ENCODE measurements at places on chromosomes 5 and 9.
A peak's percentile ranks its signal among the peaks of the same experiment; 100 is the strongest.

DNA sequence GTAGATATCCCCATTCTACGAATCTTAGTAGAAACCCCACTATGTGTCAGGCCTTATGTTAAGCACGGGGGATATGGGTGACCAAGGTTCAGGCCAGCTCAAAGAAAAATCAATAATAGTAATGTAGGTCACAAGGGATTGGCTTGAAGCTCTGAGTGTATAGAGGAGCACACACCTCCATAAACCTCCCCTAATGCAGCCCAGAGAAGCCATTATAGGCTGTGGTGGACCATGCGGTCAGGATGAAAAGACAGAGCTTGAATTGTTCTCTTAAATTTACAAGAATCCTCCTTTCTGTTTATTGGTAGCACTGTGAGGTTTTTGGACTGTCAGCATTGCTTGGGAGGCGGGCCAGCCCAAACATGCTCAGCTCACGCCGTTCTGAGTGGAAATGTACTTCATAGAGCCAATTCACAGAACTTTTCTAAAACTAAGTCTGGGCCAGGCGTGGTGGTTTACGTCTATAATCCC is 9.1 kb downstream of the PDE6A start:
- no peak for DNase-seq

GRCh38 chr5:120991569-120991968 is 527.5 kb downstream of the PRR16 start:
- no peak for DNase-seq

- no peak for DNase-seq
Observed at GRCh38 chr5:138490648-138491283, 25.5 kb downstream of the EGR1 start.

DNA sequence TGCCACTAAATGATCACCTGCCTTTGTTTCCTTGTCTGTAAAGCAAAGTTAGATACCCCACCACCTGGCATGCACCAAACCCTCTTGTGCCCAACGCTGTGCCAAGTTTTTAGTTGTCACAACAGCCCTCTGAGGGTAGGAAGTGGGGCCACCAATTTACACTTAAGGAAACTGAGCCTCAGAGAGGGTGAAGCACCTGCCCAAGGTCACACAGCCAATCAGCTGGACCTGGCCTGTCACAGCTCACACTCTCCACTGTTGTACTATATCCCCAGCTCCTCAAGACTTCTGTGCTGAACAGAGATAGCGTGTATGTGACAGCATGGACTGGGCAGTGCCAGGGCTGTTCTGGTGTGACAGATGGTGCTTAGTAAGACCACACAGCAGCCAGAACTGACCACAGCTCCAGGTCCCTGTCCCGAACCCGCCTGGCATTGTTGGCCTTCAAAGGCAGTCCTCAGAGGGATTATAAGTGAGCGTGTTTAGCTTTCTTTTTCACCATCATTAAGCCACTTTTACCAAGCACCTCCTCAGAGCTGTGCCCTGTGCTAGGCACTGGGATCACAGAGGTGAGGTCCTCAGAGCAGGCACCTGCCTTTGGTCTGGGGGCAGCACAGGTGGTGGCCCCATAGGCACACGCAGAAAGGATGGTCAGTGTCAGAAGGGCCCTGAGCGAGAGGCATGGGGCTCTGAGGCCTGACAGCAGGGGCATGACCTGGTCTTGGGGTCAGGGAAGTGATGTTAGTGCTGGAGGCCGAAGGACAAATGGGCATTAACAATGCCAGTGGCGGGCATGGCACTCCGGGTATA is 71.1 kb downstream of the COL27A1 start:
- DNase-seq, result no peak

- no peak for DNase-seq
Observed at GRCh38 chr5:85927632-85928031, 690.1 kb upstream of the COX7C start.

- DNase-seq, result no peak
Observed at GRCh38 chr5:35668319-35668718, 50.7 kb downstream of the SPEF2 start.

DNA sequence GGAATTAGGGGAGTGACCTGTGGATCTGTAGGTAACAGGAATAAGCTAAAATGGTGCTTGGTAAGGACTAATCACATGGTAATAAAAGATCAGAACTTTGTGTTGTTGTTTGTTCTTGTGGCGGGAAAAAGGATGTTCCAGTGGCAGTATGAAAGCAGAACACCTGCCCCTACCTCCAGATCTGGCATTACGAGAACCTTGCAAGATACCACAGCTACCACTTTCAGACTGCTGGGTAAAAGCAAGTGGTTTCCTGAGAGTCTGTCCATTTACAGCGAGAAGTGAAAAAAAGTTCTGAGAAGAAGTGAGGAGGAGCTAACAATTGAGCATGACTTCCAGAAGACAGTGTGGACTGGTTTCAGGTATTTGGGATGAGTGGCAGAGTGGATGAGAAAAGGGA is 252.5 kb downstream of the TLE4 start:
- DNase-seq, result no peak

DNA sequence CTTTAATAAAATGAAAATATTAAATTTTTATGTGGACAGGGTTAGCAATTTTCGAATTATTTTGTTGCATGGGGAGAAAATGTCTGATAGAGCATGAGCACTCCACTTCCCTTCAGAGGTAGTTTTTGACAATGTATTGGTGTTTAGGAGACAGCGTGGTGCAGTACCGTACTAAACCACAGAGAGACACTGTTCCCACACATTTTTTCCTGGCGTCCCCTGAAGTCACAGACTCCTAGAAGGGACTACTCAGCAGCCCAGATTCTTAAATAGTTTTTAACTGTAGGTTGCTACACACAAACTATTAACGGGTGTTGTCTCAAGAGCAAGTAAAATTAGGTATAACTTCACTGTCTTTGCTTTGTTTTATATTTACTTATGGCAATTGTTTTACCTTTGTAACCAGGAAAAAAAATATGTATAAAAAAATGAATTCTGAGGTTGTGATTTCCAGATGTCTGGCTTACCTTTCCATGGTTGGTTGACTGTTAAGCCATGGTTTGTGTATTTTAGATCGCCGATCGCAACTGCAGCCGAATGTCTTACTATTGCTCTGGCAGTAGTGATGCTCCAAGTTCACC is 171.2 kb downstream of the DOCK8 start:
- no peak for DNase-seq

DNA sequence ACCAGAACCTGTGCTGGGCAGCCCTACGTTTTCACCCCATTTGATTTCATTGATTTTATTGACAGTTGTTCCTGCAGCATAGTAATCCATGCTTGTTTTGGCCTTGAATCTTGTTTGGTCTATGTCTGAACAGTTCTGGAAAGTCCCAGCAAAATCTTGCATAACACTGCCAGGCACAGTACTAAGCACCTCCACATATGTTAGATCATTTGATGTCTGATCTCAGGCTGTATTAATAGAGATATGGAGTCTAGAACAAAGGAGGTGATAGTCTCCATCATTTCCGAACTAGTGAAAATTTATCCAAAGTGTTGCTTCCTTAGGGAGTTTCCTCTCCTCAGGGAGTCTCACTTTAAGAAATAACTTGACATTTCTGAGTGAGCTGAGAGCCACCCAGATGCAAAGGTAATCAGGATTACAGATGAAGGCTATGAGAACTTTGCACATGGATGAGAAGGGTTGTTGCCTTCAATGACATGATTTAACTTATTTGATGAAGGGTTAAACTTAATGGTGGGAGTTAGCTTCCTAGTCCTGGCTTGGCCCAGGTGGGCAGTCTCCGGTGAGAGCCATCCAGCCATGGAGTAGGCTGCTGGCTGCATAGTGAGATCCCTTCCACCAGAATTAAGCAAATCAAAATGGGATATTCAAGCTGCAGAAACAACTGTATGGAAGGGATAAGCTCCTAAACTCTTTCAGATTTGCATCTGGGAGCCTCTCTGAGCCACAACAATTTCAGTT is 173.8 kb upstream of the MVB12B start:
- no peak for DNase-seq

GRCh38 chr9:134889386-134890154 is 9.0 kb downstream of the FCN2 start:
- DNase-seq, result no peak

DNA sequence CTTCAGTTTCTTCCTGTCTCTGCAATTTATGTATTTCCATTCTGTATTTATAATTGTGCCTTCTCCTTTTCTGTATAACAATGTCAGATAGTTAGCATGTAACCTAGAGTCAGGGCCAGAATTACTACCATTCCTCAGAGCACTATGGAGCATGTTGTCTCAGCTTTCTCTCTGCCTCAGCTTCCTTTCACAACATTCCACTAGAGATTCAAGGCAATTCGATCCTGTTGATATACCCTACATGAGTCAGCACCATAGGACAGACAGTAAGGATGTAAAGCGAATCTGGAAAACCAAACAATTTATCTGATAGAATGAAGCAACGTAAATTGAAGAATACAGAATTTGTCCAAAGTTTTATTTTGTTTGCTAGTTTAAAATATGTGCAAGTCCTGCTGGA is 728.3 kb upstream of the SEMA6A start:
- no peak for DNase-seq

- no peak for DNase-seq
Observed at GRCh38 chr9:114591291-114591787, 3.8 kb downstream of the ATP6V1G1 start.

- DNase-seq, result no peak
Observed at GRCh38 chr5:7728076-7728475, 122.9 kb downstream of the CFAP90 start.

DNA sequence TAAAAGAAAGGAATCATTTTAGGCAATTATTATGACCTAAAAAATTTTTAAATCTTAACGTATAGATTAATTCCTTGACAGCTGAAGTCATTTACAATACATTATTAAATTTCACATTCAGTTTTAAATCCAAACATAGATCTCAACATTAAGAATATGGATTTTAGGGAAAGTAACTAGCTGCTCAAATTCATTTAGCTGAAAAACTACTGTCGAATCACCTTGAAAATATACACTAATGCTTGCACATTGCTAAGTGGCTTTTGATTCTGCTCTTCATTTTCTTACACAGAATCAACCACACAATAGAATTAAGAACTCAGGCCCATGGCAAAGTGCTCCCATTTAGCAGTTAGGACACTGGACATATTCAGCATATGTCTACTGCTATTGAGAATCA is 454.2 kb downstream of the RAB3C start:
- no peak for DNase-seq

DNA sequence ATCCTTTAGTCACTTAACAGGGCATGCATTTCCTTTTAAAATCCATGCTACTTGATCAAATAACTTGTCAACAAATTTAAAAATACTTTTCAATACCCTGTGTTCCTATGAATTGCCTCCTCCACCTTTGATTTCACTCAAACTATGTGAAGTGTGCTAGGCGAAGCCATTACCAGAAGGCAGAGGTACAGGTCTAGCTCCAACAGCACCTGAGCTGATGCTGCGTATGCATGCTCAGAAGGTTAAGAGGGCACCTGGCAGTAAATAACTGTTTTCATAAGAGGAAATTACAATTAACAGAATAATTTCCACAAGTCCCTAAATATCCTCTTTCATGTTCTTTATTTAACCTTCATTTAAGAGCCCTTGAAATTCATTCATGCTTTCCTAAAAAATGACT is 251.8 kb downstream of the EFNA5 start:
- no peak for DNase-seq

GRCh38 chr9:120362446-120362845 is 217.5 kb downstream of the CDK5RAP2 start:
- DNase-seq, result no peak

GRCh38 chr9:124468061-124468740 is 17.9 kb downstream of the ADGRD2 start:
- peak; percentile 48 for DNase-seq
